Heart right ventricle (tissue), 16 donors: ENCODE measurements at places on chromosomes 2 and 18. TPM values are rescaled to one million over a fixed set of nuclear protein-coding genes. Genes with fewer than 3 reads are reported as not detected.

Gene MSH2
- 16.7 TPM for total RNA-seq

DNA sequence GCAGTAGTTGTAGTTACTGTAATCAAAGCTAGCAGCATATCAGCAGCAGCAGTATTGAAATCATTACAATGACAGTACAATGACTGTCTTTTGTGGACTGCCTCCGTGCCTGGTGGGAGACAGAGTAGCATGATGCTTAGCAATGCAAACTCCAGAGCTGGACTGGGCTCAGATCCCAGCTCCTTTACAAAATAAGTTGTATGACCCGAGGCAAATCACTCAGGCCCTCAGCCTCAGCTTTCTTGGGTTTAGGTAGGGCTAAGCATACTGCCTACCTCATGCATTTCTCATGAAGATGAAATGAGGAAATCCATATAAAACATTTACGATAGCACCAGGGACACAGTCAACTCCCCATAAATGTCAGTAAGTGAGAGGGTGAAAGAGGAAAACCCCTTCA is 170.7 kb downstream of the TTC32 start:
- DNase-seq = no peak

DNA sequence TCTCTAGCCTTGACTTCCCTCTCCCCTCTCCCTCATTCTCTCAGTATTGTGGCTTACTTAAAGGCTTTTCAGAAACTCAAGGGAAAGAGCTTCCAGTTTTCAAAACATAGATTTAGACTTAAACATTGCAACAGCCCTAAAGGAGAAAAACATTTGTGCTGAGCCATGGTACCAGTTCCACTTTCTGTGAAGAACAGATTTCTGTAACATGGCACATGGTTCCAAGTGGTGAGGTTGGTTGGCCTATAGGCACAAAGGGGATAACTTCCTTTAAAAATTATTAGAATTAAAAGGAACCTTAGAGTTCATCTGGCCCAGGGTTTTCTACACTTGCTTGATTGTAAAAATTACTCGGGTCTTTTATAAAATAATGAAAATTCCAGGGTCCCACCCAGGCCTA is 138.6 kb upstream of the CDCA7 start:
- DNase-seq = no peak

Gene SPDYA
- 0.28 TPM for total RNA-seq

DNA sequence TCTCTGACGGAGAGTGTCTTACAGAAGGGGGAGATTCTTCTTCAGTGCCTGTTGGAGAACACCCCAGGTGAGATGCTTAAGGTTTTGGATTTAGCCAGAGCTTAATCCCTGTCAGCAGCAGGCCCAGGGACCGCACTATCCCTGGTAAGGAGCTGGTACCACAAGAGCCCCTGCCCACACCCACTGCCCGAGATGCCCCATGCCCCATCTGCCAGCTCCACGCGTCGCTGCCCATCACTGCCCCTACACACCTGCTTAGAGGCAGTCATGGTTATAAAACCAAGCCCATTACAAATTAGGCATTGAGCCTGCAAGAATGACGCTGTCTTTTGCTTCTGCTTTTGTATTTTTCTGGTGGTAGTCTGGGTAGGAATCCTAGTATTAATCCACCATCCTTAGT is 21.7 kb downstream of the CEP68 start:
- no peak for DNase-seq

Gene AMER3
- not detected for total RNA-seq

Gene PRSS56
- total RNA-seq = 0.12 TPM

- no peak for DNase-seq
Measured at GRCh38 chr2:153386481-153386897, 92.1 kb downstream of the RPRM start.

DNA sequence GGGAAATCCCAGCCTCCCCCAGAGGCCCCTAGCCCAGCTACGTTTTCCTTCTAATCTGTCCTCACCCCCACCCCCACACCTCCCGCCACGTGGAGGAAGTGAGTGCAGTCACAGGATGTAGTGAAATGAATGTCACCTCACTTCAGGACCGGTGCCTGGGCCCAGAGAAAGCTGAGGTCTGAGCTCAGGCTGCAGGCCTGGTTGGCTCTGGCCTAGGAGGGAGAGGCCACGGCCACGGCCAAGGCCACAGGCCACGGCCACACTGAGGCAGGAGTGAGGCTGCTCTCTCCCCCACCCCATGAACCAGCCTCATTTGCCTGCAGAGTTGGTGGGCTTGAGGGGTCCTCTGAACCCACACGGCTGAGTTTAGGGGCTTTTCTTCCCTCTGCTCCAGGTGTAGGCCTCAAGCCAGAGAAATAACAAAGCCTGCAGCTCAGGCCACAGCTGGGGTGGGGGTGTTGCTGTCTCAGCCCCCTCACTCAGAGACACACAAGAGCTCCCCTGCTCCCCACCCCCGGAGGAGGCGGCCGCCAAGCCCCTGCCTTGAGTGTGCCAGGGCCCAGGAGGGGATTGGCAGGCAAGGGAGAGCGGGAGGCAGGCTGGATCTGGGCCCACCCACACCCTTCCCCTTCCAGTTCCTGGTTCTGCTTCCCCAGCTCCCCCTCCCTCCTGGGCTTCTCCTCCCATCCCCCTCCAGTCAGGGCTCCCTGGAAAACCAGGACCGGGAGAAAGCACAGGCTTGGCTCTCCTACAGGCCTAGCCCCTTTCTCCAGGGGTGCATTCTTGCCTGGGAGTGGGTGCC is 27.0 kb downstream of the DNMT3A start:
- DNase-seq = peak; percentile 77

Gene LHCGR
- not detected for total RNA-seq

Gene TEKT4
- total RNA-seq = not detected

DNA sequence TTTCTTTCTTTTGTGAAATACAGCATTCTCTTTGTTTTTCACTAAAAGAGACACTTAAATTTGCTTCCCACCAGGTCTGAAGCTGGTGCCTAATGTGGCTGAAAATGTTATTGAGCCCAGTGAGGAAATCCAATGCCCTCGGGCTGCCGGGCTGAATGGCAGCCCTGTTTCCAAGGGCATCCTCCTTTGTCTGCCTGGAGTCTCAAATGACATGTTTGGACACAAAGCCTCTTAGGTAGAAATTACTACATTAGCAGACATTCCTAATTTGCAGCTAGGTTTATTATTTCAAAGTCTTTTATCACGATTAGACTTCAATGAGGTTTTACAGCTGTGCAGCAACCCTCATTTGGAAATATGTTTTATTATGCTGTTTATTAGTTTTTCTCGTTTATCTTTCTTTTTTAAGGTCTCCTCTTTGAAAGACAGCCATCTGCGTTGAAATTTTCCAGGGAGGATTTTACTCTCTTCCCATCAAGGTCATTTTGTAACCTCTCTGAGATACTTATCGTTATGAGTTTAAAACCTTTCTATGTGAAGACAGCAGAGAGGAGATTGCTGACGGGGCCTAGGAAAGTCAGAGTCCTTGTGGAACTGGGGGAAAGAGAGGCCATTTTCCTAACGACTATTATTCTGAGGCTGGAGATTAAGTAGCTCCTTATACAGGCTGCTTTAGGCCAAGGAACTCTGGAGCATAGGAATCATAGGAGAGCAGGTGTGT is 59.0 kb upstream of the ZNF532 start:
- DNase-seq = no peak

DNA sequence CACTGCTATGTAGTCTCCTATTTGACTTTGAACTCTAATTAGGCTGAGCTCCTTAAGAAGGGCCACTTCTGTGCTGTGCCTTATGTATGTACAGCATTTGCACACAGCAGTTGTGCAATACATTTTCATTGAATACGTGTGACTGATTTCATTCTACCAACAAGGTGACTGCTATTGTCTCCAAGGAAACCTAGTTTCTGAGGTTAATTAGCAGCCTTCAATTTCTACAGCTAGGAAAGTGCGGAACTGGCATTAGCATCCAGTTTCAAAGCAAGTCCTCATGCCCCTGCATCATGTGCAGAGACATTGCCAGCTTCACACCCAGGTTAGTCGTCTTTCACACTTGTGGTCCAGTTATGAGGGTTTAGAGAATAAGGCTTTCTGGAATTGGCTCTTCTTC is 58.6 kb downstream of the NCK2 start:
- DNase-seq = no peak

- DNase-seq = no peak
Measured at GRCh38 chr2:106956416-106956815, 70.4 kb upstream of the ST6GAL2 start.

Gene IMPACT
- 19.2 TPM for total RNA-seq

Gene MRO
- 4.3 TPM for total RNA-seq

Gene MC5R
- total RNA-seq = not detected

- DNase-seq = no peak
Measured at GRCh38 chr2:142778289-142778688, 99.2 kb upstream of the KYNU start.

Gene DLGAP1
- not detected for total RNA-seq

- no peak for DNase-seq
Measured at GRCh38 chr2:216604458-216604857, 28.8 kb upstream of the IGFBP2 start.

DNA sequence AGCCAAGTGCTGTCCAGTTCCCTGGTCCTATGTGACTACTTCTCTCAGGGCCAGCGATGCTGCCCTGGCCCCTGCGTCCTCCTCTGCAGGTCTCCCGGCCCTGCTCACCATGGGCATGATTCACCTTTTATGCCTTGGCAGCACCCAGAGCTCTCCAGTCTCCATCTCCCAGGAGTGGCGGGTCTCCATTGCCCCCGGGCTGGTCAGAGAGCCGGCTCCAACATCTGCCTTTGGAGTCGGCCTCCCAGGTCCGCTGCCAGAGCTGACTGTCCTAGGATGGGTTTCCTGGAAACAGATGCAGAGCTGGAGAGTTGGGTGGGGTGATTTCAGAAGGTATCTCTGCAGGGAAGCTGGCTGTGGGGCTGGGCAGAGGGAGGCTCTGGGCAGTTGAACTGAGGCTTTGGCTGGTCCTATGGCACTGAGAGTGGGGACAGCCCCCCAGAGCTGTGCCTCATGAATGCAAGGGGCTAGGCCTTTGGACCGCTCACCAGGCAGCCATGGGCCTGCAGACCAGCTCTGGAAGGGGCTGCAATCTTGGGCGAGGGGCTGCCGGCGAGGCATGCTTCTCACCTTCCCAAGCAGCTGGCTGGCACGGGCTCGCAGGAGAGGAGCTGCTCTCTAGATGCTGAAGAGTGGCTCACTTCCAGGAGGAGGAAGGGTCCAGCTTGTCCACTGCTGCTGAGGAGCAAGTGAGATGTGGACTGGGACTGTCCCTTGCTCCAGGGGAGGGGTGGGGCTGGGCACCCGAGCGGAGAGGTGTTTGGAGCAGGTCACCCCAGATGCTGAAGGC is 59.8 kb upstream of the HS6ST1 start:
- DNase-seq = no peak

DNA sequence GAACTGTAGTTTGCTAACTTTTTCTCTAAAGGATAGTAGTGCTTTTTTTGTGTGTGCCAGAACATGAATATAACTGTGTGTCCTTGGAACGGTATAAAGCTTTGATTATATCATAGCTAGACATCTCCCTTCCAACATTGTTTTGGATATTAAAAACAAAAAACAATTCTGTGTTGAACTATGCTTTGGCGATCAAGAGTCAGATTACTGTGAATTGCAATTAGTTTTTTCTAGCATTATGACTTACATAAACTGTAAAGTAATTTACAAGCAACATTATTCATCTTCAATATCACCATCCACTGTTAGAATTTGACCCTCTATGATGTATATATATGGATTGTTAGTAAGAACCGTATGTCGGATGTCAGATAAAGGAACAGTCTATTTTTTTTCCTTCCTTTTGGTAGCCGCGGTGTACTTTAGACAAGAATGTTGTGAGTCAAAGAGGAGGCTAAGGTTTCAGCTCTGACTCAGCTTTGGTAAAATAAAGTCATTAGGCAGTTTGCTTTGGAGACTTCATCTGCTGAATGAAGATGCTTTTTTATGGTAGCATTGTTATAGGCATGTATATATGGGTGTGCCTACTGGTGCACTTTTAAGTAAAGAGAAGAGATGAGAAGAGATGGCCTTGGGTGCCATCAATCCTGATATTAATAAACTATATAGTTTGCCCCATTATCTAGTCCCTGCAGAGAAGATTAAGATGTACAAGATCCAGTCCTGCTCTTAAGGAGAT is 76.4 kb downstream of the LTBP1 start:
- DNase-seq = no peak

Gene FOXD4L1
- 0.09 TPM for total RNA-seq

Gene PPP1R1C
- 22.5 TPM for total RNA-seq

DNA sequence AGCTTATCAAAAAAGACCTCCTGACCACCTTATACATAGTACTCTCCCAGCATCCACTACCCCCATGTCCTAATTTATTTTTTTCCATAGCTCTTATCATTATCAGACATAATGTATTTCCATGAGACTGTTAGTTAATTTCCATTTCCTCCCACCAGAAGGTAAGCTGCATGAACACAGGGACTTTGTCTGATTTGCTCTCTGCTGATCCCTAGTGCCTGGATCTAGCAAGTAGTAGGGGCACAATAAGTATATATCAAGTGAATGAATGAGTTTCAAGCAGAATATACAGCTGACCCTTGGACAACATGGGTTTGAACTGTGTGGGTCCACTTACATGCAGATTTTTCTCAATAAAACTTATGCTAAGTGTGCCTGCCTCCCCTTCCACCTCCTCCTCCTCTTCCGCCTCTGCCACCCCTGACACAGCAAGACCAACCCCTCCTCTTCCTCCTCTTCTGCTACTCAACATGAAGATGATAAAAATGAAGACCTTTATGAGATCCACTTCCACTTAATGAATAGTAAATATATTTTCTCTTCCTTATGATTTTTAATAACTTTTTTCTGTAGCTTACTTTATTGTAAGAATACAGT is 53.8 kb downstream of the CTAGE1 start:
- DNase-seq = no peak

DNA sequence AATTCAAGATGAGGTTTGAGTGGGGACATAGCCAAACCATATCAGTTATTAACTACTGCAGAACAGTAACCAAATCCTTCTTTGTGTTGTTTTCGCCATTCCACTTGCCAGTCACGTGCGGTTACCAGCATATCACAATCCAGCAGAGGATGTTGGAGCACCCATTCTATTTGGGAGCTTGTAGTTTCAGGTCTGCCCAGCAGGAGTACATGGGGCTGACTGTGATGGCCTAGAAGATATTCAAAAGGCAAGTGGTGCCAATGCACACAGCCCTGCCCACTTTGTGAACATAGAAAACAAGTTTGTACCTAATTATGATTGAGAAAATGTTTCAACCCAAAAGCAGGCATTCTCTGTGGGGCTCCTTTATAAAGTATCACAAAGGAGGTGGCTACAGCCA is 57.0 kb downstream of the ZNF519 start:
- DNase-seq = no peak

DNA sequence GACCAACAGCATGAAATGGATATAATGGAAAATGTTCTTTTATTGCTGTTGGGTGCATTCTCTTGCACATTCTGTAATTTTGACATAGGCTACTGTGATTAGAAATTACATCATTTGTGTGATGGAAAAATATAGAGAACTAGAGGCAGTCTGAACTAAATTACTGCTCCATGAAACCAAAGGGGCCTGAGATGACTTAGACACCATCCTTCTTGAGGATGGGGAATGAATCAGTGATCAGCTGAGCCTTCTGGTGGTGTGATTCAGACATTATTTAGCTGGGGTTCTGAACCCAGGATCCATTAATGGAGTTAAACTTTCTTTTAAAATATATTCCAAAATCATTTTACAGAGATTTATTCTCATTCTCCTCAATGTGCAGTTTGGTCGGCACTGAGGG is 135.8 kb downstream of the LDLRAD4 start:
- DNase-seq = no peak

GRCh38 chr2:233243348-233243747 is 8.1 kb upstream of the ATG16L1 start:
- no peak for DNase-seq

- DNase-seq = no peak
Measured at GRCh38 chr18:9570255-9570654, 44.1 kb downstream of the PPP4R1 start.
